Fibroblast of lung (primary cell): ENCODE measurements at places on chromosomes 4 and X.

- DNase-seq, result no peak
These were observed 137.9 kb downstream of the FAM13A start for GRCh38 chr4:88919056-88919455.

- DNase-seq, result no peak
These were observed 40.1 kb downstream of the APLN start for GRCh38 chrX:129614481-129615255.

DNA sequence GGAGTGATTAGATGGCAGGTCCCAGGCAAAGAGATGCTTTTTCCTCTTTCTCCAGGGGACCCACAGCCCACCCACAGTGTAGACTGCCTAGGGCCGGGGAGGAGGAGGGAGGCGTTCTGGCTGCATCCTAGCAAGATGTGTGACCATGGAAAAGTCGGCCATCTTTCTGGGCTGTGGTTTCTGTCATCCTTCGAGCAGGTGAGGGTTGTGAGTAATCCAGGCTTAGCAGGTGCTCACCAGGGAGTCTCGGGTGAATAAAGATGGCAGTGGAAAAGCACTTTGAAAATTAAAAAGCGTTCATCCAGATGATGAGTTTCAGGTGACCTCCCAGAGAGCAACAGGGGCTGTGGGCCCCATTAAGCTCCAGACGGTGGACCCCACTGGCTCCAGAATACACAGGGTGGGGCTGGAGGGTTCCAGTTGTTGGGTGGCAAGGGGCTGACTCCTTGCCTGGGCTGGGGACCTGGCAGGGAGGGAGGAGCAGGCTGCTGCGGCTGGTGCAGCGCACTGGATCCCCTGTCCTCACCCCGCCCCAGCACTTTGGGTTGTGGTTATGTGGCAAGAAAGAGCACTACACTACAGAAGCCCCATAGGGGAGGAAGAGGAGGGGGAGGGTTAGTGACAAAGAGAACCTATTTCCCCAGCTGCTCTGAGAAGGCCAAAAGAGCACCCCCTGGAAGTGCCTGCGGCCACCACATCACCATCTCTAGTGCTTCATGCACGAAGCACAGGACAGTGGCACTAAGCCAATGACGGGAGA, 23.7 kb downstream of the ELF4 start:
- no peak for DNase-seq

GRCh38 chr4:151199319-151200190, 77.4 kb upstream of the PRSS48 start:
- DNase-seq, result no peak
